Sciatic nerve (tissue), 2 donors: ENCODE measurements at places on chromosomes 7 and 10. TPM values are rescaled to one million over a fixed set of nuclear protein-coding genes. Genes with fewer than 3 reads are reported as not detected.

TEX47 gene
- not detected for total RNA-seq

DNA sequence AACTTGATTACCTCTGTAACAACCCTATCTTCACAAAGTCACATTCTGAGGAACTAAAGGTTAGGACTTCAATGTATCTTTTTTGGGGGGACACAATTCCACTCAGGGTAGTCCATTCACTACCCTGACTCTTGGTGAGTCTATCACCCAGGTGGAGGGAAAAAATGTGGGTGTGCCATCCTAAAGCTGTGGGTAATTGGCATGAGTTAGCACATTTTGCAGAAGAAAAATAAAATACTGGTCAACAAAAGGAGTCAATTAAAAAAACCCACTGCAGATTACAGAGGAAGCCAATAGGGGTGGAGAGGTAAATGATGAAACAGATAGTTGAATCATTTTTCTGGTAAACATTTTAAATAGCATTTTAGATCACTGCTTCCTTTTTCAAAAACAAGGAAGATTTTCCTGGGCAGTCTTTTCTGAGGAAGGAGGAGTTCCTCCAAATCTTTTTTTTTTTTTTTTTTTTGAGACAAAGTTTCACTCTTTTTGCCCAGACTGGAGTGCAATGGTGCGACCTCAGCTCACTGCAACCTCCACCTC, 5.1 kb upstream of the BLVRA start:
- DNase-seq, result no peak

GRCh38 chr7:29109358-29109757, 37.0 kb downstream of the CPVL start:
- DNase-seq, result no peak

- DNase-seq, result peak; percentile 71
Measured at GRCh38 chr7:37031571-37032257, 307.4 kb upstream of the AOAH start.

DNA sequence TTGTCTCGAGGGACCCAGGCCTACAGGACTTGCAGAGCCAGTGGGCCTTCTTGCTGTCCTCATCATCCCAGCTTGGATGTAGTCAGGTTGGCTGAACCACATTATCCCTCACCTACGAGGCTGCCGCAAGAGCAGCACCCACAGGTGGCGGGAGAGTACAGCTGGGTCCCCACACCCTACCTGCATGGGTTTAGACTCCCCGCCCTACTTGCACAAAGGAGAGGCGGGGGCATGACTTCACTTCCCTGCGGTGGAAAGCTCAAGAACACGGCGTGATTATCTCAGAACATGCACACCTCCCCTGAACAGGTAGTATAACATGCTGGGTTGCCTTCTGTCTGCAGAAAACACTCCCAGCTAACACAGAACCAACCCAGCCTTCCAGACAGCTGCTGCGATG, 57.5 kb downstream of the CTBP2 start:
- no peak for DNase-seq
